ENCODE measurements at places on chromosomes 6 and 20.

- peak; percentile 28 for DNase-seq
These were observed 684 bp downstream of the ZNFX1 start for GRCh38 chr20:49276961-49277785.

GRCh38 chr20:10683537-10683936, 9.7 kb upstream of the JAG1 start:
- no peak for DNase-seq

- DNase-seq = no peak
These were observed 539.4 kb downstream of the PTPRT start for GRCh38 chr20:42650191-42650746.

DNA sequence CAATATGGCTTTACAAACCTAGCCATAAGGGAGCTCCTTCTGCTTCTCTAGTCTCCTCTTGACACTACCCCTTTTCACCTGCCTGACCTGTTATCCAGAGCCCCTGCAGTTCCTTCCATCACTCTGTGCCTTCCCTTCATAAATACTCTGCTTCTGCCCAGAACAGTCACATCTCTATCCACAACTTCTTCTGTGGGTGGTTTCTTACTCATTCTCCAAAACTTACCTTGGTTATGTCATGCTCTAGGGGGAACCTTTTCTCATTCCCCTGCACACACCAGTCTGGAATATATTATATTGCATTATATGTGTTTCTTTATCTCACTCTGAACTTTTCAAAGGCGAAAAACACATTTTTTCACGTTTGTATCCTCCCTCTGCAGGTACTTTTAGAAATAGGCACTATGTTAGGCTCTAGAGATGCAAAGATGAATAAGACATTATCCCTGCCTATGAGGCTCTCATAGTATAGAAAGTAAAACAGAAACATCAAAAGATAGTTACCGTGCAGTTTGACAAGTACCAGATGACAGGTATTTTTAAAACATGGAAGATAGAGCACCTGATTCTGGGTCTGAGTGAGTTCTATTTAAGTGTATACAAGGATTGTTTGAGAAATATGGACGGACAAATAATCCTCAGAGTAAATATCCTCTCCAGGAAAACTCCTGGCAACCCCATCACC, 51.5 kb downstream of the AIG1 start:
- no peak for DNase-seq

DNA sequence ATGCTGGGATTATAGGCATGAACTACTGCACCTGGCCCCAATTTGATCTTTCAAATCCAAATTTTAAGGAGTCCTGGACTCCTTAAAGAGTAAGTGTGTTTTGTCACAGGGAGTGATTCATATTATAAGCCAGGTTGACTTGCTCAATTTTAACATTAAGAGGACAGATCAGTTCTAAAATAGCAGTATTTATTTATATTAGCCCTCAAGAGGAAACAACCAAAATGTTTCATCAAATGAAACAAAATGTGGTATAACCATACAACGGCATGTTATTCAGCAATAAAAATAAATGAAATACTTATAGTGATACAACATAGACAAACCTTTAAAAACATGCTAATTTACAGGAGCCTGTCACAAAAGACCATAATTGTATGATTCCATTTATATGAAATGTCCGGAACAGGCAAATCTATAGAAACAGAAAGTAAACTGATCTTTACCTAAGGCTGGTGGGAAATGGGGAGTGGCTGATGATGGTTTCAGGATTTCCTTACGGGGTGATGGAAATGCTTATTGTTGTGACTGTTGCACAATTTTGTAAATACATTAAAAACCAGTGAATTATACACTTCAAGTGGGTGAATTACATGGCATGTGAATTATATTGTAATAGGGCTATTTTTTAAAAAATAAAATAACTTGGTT, 637.4 kb downstream of the MMUT start:
- DNase-seq = no peak

DNA sequence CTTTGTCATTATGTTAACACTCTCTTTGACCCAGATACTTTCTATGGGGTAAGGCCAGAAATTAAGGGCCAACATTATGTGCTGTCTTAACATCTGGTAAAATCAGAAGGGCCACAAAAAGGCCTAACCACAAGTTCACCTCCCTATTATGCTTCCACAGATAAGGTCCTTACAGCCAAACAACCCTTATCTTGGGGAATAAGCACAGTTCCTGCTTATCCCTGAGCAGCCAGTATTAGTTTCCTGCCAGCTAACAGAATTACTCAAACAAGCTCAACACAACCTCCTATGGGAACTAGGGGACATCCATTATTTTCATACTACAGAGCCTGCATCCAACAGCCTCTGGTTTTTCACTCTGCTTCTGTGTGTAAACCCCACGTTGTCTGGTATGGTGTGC, 724.8 kb downstream of the HACE1 start:
- DNase-seq = no peak

DNA sequence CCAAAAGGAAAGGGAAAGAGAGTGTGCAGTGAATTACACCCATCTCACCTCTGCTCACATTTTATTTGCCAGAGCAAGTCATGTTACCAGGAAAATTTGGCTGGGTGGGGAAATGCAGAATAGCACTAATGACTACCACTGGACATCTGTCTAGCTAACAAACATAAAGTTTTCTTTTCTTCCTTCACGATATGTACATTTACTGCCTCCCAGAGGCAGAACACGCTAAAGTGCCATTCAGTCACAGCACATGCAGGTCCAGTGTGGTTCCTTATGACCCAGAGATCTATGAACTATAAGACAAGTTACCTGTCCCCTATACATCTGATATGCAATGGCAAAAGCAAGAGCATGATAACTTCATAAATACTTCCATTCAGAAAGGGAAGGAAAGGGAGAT, 194.1 kb downstream of the OGFRL1 start:
- DNase-seq = no peak

DNA sequence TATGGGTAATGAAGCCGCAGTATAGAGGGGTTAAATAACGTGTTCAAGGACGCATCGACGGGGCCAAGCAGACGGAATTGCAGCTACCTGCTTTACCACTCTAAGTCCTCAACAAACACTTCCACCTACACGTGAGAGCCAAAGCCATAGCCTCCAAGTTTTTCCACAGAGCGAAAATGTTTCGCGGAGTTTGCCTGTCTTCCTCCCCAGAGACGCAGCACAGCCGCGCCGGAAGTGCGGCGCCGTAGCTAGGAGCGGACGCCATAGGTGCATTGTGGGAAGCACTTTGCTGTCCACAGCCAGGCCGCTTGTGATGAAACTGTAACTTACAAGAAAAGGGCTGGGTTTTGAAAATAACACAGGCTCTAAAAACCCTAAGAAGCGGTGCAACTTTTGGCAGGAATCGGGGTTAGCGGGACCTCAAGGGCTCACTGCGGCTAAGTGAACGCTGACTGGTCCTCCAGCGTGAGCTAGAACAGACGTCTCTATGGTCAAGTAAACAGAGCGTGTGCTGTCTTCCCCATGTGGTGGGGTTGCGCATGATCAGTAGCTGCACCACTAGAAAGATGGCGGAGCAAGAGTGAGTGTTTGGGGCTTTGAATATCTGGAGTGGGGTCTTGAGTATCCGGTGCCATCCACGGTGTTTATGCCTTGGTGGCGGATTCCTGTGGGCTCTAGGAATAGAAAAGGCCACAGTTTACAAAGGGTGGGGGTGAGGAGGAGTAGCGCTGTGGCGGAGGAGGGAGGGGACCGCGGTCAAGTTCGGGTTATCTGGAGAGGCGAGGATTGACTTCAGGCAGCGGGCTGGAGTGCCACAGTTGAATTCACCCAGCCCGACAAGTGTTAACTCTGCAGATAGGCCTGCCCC, at the start of gene RPL7L1:
Gene RPL7L1, plus strand, starts transcription at position 245 of the 868 bp plus-strand sequence. Its CDS starts 295 bp downstream, at position 540.
- DNase-seq = peak; percentile 87

- no peak for DNase-seq
These were observed 89.5 kb downstream of the SNX5 start for GRCh38 chr20:17878912-17879602.

GRCh38 chr20:1657556-1658334, at the start of gene SIRPG:
Gene SIRPG (minus strand): TSS chr20:1657779. CDS start chr20:1657714, 65 bp downstream.
- DNase-seq = no peak

DNA sequence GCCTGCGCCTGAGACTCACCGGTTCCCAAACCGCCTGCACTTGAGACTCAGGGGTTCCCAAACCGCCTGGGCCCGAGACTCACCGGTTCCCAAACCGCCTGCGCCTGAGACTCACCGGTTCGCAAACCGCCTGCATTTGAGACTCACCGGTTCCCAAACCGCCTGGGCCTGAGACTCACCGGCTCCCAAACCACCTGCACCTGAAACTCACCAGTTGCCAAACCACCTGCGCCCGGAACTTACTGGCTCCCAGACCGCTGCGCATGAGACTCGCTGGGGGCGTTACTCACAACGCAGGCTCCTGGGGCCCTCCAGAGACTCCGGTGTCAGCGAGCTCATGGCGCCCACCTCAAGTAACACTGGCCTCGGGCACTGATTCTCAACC, 90.2 kb downstream of the DACT2 start:
- DNase-seq = no peak

DNA sequence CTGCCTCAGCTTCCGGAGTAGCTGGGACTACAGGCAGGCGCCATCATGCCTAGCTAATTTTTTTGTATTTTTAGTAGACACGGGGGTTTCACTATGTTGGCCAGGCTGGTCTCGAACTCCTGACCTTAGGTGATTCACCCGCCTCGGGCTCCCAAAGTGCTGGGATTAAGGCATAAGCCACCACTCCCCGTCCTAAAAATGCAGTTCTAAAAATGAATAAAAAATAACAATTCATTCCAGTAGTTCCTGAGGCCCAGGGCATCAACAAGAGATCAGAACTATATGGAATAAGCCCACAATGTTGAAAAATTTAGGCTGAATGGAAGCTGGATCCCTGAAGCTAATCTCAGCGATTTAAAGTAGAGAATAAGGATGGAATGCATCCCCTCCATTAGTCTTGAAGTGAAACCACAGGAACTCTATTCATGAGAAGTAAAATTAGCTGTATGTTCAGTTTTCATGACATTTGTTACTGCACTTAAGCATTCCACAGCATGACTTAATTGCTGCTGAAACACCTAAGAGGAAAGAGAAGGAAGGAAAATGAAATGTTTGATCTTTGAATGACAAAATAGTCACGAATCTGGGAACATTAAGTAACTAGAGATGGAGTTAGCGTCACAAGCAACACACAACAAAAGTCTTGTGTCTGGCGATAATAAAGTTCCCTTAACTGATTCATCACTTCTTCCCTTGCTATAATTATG, 80.4 kb upstream of the RIPOR2 start:
- DNase-seq = no peak

DNA sequence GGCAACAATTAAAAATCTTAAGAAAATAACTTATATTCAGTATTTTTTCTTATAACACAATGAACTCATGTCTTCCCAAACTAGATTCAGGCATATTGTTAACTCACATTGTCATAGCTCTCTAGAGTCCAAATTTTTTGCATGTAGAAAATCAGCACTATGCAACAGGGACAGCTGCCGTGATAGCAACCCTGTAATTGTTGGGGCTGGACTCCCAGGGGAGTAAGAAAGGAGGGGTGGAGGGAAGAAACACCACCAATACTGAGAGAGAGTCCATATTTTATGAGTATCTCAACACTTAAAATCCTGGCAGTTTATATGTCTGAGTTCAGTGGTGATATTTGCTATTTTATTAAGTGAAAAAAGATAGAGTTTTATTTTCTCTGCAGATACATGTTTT, 89.6 kb upstream of the HS3ST5 start:
- no peak for DNase-seq

- no peak for DNase-seq
These were observed 29.8 kb upstream of the GMDS start for GRCh38 chr6:2274981-2275891.

- DNase-seq = no peak
These were observed 15.2 kb downstream of the EFHC1 start for GRCh38 chr6:52435345-52435744.

DNA sequence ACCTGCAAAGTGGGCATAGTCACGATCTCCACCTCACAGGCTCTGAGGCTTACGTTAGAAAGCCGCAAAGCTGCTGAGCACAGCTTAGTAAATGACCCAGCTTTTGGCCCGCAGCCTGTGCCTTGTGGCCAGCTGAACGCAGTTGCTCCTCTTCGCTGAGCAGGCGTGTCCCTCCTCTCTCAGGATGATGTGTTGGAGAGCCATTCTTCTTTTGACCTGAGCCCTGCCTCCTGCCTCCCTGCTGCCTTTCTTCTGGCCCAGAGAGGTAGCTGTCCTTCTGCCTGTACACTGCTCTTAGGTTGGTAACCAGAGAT, 47.6 kb upstream of the MYL9 start:
- DNase-seq = no peak

GRCh38 chr6:23269436-23269835, 700.1 kb downstream of the HDGFL1 start:
- DNase-seq = no peak

DNA sequence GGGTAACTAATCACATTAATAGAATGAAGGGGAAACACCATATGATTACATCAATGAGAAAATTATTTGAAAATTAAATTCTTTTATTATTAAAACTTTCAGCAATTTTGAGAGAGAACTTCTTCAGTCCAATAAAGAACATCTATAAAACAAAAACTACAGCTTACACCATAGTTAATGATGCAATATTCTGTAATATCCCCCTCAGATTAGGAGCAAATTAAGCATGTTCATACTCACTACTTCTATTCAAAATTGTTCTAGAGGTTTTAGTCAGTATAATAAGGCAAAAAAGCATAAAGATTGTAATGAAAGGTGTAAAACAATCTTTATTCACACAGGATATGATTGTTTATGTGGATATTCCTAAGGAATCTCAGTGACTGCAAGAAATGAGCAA, 465.4 kb downstream of the CD109 start:
- no peak for DNase-seq

DNA sequence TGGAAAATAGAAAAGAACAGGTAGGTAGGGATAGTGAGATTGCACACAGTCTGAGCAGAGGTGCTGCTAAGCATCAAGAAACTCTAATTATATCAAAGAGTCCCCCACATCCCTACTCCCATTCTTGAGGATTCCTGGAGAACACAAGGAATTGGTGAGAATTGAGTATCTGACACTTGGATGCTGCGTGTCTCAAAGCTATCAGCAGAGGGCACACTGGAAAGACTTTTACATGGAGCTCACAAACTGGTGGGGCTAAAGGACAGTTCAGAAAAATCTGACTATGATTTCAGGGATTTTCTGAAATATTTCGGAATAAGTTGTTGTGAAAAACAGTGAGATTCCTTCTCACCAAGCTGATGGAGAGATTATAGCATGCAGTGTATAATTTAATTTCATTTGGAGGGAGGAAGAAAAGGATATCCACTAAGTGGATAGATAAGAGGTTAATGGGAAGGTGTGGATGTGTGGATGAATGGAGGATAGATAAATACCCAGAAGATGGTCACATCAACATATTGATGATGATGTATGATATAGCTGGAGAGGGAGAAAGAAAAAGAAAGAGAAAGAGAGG, 215.4 kb upstream of the DEFB112 start:
- no peak for DNase-seq

DNA sequence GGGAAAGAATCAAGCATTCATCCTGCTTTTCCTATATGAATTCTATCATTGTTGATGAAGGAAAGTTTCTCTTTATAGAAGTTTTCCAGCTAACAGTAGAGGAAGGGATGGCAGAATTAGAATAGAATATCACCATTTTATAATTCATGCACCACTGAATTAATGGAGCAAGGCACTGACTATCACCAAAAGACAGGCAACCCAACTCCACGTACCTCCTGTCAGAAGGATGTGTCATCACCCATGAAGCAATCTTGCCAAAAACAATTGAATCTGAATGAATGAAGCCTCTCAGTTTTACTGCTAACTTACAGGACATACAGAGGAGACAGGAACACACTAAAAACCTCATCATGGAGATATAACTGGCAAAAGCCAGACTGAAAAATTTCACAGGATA, 122.4 kb downstream of the NFATC2 start:
- no peak for DNase-seq

- no peak for DNase-seq
These were observed 198.4 kb upstream of the SOX4 start for GRCh38 chr6:21395121-21395520.

GRCh38 chr6:78611886-78612480, 255.4 kb upstream of the IRAK1BP1 start:
- DNase-seq = peak; percentile 7

Data from hematopoietic multipotent progenitor cell treated with erythropoietin and hydrocortisone succinate and interleukin-3 and kit ligand, for 15 days (in vitro differentiated cells).